ENCODE measurements at places on chromosomes 6 and 20.

DNA sequence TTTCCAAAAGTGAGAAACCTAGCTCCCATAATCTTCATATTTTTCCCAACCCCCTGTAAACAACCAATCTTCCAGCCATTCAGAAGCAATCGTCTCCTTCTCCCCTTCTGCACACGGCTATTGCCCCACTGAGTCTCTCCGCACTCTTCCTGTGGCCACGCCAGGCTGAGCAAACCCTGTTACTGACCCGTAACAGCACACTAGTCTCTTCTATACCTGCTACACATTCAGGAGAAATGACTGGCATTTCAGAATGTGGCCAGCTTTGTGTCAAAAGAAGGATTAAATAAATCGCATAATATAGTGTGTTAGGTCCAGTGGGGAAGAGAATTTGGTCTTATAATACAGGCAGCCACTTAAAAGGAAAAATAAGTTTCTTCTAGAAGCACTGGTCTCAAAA lies 41.4 kb downstream of the ECT2L start:
- DNase-seq: no peak

- DNase-seq: peak; percentile 77
Observed at GRCh38 chr6:11650025-11650696, 112.6 kb downstream of the TMEM170B start.

DNA sequence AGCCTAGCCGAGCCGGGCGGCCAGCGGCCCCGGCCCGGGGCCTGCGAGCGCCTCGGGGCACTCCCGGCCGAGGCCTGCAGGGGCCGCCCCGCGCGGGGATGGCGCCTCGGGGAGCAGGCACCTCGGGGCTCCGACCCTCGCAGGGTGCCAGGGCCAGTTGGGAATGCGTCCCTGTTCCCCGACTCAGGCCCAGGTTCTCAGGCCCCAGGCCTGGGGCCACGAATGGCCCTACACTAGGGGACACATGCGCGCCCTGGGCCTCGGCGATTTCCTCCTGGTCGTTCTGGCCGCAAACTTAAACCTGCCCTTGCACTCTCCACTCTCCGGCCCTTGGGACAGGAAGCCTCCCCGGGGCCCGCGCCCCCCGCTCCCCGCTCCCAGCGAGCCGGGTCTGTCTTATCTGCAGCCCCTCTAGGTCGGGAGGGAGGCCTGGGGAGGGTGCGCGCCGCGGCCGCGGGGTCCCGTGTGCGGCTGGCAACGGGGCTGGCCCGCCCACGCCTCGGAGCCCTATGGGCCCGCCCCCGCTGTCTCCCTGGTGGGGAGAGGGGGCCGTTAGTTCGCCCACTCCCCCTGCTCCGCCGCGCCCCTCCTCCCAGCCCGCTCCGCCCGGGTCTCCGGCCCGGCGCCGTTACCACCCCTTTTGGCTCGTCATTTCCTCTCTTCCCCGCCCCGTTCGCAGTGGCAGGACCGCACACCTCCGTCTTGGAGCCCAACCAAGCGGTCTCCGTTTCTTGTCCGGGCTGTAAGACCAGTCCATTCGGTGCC lies 611 bp downstream of the NFYA start:
- peak; percentile 88 for DNase-seq

DNA sequence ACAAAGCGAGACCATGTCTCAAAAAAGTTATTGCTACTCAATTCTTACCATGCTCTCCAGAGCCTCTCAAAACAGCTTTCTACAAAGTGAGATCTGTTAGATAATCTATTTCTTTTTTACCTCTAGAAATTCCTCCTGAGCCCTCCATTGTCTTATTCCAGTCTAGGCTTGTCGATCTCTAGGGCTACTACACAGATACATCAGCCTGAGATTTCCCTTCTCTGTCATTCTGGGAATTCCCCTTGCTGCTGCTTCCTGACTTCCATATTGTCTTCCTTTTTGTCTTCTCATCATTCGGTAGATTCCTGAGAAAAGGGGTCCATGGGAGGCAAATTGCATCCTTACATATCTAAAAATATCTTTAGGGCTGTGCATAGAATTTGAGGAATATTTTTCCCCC lies 75.6 kb upstream of the GNRH2 start:
- DNase-seq: no peak

DNA sequence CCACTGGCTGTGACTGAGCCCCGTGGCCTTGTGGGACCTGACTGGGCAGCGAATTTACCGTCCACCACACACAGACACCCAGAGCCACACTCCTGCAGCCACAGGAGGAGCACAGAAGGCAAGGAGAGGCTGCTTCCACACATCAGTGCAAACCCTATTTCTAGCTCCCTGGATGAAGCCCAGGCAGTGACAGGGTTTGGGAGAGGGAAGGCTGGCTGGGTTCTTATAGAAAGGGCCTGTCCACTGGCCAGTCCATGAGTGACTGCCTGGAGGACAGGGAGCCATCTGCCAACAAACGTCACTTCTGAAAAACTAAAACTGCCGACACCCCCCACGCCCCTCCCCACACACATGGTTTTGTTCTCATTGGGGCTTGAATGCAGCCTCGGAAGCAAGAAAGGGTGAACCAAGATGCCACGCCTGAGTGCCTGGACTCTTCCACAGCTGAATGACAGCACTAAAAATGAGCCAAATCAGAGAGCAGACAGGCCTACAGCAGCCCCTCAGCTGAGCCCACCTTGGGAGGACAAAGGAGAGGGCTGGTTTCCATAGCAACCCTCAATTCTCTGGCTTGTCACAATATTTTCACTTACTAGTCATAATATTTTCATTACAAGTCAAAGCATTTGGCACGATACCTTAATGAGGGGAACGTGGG lies 38.4 kb downstream of the RRBP1 start:
- DNase-seq: no peak

- DNase-seq: no peak
Observed at GRCh38 chr6:47004463-47004862, 37.7 kb downstream of the ADGRF1 start.

DNA sequence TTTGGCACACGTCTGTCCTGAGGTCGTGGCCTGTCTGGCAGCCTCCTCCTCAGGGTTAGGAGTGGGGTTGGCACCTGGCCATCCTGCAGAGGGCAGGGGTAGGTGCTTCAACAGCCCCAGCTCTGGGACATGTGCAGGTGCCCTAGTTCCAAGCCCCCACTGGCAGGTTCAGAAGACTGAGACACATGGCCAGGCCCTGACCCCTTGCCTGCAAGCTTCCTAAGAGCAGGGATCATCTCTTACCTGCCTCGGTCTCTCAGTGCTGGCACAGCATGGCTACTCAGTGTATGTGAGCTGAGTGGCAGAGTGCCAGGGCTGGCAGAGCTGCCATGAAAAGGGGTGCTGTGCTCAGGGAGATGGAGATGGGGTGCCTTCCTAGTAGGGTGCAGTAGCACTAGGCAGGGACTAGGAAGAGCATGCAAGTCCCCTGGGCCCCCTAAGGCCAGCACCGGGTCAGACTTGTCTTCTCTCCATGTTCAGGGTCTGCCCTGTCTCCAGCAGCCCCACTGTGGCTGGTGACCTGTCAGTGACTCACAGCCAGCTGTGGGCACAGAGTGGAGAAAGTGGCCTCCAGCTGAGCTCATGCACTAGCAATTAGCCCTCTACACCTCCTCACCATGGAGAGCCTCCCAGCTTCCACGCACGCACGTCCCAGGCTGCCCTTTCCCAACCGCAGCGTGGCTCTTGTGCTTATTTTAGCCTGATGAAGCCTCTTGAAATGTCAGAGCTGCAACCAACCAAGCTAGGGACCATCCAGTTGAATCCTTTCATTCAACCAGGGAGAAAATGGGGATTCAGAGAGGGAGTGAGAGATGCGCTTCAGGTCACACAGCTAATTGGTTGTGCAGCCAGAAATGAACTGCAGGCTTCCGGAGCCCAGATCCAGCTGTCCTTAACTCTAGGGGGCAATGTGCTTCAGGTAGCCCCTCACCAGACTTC lies 116.6 kb downstream of the MRPL14 start:
- no peak for DNase-seq

DNA sequence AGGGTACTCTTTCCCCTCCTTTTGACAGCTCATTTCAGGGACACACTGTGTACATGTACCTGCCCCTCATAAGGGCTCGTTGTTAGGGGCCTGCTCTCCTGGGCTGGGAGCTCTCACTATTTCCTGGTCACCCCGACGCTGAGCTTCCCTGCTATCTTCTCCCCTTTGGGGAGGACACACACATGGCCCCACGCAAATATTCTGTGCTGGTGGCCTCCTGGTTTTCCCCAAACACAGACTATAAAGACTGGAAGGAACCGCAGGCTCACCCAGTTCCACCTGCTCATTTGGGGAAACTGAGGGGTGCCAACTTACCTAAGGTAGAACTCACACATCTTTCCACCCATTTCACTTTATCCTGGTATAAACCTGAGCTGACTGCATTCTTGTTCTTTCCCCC lies 301.4 kb upstream of the SUPT3H start:
- DNase-seq: no peak

- no peak for DNase-seq
Observed at GRCh38 chr20:11375966-11376365, 541.7 kb upstream of the BTBD3 start.

DNA sequence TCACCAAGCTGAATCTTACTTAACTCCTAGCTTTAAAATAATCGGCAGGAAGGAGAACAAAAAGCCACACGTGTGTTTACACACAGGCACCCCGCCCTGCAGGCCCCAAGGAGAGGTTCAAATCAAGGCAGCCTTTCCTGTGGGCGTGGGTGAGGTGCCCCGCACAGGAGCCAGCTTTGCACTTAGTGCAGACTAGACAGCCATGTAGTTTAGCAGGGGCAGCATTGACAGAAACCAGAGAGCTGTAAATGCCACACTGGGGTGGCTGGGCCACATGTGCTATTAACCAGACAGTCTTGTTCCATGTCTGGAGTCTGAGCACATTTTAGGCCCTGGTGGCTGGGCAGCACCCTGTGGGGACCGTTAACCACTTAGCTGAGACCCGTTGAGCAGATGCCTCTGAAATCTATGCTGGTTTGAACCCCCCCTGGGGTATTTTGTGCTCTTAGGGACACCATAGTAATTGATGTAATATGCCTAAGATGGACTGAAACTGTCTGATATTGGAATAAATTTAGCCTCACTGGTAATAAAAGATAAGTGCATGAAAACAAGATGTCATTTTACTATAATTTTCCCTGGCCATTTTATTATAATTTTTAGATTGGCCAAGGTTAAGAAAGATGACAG lies 106.4 kb upstream of the KCNG1 start:
- no peak for DNase-seq

DNA sequence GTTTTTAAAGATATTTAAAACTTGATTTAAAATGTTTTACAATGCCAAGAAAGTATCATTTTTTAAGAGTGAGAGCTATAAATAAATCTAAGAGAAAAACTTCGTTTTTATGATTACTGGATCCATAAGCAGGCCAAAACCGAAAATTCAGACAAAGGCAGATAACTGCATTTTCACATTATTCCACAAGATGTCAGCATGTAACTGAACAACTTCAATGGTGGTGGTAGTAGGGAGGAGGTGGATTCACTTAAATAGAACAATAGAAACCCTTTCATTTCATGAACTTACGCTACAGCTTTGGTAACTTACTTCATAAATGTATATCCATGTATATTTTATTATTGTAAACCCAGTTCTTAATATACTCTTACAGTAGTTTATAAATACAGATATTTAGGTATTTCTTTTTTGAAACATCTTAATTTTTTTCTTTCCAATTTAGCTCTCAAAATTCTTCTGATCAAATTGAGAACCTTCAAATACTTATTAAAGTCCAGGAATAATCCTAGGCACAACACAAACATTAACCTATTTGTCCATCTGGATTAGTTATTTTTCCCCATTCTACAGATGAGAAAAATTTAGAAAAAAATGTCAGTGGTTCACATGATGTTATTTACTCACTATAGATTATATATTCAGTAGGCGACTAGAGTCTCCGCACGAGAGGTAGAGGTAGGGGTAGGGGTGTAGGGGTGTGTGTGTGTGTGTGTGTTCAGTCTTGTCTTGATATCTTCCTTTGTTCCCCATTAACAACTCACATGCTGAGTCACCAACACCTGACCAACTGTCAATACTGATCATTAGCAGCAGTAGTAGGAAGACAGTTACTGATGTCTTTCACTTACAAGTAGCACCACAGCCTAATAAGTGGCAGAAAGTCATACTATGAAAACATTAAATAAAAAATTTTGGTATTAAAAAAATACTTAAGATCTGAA lies 111.5 kb downstream of the ARHGAP18 start:
- DNase-seq: peak; percentile 67

DNA sequence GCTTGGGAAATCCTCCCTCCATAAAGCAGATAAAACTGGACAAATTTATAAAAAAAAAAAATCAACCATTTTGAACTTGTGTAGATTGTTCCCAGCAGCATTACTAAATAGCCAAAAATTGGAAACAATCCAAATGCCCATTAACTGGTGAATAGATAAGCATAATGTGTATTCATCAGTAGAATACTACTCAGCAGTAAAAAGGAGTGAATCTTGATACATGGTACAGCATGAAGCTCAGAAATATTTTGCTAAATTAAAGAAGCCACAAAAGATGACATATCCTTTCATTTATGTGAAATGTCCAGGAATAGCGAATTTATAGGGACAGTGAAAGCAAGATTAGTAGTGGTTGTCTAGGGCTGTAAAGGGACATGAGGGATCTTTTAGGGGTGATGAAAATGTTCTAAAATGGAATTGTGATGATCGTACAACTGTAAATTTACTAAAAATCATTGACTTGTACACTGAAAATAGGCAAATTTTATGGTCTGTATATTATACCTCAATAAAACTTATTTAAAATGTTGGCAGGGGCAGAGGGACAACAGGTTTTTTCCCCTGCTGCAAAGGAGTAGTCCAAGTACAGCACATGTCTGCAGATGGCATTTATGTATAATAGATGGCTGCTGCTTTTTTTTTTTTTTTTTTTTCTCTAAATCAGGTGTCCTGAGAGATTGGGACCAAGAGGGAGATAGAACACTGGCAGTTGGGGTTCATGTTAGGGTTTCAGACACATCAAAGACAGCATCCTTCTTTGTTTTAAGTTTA lies 59.5 kb downstream of the CBFA2T2 start:
- DNase-seq: no peak

DNA sequence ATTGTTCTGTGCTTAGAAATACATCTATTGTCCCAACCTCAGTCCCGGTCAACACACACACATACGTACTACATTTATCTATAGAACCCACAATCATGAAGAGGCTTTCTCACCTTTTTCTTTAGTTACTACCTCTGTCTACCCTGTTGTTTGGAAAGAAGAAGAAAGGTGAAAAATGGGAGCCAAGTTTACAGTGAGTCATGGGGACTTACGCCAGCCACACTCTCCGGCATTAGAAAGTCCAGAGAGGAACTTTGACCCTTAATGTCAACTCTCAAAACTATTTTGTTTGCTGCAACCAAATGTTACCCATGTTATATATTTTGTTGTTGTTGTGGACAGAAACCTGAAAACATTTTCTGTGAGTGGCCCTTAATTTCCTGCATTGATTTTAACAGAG lies 259.1 kb downstream of the ZFAND3 start:
- DNase-seq: no peak

GRCh38 chr6:2237001-2237400 lies 8.4 kb downstream of the GMDS start:
- no peak for DNase-seq

GRCh38 chr20:43755851-43756250 lies 29.0 kb upstream of the GTSF1L start:
- no peak for DNase-seq

All from iPS-NIHi11 (cell line).